ENCODE measurements at places on chromosomes 2 and 18.

DNA sequence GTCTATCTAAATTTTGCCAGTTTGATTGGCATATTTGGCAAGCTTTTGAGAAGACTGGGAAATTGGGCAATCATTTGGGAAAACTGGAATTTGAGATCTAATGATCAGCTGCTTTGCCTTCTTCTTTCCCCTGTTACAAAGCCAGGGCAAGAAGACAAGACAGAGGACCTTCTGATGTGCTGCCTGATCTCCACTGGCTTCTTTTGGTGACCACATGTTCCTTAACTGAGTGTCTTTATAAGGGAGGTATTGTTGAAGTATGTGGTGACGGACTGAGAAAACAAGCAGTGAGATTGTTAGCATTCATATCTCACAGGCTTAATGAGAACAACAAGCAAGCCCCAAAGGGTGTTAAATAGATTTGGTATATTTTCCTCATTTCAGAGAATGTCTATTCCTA, 175.8 kb downstream of the SLC8A1 start:
- no peak for DNase-seq

DNA sequence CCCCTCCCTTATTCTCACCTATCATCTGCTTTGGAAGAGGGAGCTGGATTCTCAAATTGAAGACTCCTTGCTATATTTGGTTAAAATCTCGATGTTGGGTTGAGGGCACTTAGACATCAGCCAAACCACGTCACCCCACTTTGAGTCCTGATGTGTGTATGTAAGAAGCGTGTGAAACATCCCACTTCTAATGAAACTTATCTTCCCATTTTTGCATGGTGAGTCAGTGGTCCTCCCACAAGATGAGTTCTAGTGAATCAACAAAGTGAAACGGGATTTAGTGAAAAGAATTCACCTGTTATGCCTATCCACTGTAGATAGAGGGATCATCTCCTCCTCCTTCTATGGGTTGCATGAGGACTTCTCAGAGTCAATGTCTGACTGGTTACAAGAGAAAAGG, 51.4 kb upstream of the SPRED2 start:
- no peak for DNase-seq

DNA sequence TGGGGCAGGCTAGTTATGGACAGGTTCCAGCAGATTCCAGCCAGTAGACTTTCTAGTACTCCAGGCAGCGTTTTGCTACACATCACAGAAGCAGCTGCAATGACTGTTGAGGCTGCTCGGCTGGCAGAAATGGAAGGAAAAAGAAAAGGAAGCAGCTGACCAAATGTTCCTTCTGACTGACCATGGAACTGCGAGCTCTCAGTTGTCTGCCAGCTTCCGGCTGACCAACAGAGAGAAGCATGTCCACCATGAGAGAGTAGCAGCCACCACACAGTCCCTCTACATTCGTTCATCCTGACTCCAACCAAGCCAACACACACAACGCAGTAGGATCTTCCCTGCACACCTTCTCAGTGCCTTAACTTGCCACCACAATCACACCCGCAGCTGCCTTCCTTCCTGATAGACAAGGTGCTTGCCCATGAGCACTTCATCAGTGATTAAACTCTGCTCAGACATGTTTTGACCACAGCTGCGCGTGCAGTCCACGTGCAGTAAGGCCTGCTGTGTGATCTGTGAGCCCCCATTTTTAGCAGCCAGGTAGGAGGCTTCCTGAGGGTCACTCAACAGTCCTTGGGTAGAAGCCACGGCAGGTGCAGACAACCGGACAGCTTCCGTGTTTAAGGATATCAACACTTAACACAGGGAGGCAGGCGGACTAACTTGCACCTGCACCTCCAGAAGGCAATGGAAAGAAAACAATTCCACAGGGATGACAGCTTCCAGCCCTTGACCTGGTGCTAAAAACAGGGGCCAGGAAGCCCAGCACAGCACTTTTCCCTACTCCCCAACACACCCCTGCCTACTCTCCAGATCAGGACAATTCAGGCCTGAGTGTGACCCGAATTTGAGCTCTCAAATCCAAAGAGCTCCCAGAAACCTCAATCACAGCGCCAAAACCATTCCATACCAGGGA, 996 bp downstream of the TGFBRAP1 start:
- peak; percentile 17 for DNase-seq

DNA sequence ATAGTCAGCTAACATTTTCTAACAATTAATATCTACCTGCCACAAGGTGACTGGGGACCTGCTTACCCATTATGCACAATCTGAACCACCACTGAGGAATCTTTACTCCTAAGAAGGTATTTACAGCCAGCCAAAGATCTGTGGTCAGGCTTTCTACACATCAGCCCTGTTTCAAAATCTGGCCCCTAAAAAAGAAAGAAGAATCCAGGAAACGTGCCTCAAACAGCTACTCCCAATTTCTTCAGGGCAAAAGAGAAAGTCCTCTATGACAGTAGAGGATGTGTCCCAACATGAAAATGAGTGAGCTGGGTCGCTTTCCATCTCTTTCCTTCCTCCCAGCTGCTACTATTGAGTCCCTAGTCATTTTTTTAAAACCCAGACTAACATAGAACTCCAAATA, 79.5 kb downstream of the EPB41L3 start:
- no peak for DNase-seq

DNA sequence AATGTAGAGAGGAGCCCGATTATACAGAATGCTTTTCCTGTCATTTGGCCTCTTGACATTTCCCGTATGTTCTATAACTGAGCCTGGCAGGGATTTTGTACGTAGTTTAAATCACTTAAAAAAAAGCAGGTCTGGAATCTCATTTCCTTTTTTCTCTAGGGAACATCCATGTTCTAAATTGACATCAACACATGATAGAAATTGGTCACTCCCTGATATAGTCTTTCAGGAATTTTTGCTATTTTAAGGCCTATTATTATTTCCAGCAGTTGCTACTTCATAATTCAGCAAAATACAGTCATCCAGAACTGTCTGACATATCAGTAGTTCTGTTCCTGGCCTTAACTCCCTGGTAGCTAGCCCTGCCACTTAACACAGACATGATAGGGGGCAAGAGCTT, 565.7 kb upstream of the ZEB2 start:
- no peak for DNase-seq

DNA sequence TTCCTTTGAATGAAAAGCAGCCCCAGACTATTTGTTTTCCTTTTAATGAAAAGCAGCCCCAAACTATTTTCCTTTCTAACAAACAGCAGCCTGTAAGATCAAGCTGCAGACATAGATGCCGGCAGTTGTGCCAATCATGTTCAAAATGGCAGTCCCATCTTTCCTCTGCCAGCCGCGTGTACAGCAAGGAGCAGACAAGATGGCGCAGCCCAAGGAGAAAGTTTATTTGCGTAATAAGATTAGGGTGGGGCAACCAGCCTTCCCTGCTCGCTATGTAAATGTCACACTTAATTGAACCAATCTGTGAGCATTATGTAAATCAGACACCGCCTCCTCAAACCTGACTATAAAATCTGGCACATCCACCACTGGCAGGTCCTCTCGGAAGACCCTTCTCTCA, 226.0 kb downstream of the TGIF1 start:
- no peak for DNase-seq

- no peak for DNase-seq
These were observed 361.2 kb downstream of the CTNNA2 start for GRCh38 chr2:79874015-79874414.

DNA sequence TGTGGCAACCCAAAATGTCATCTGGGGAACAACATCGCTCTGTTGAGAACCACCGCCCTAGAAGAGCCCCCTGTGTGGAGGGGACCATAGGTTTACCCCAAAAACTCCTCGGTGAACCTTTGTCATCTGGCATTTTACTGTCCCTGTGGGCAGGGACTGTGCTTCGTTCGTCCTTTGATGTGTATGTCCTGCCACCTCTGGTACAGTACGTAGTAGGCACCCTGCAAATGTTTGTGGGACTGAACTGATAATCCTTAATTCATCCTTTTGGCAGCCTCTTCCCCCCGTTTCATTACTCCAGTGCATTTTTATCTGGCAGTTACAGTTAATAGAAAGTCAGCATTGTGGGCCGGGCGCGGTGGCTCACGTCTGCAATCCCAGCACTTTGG, 728 bp downstream of the NAPG start:
- no peak for DNase-seq

GRCh38 chr18:9961041-9961440, 47.2 kb downstream of the VAPA start:
- peak; percentile 28 for DNase-seq

DNA sequence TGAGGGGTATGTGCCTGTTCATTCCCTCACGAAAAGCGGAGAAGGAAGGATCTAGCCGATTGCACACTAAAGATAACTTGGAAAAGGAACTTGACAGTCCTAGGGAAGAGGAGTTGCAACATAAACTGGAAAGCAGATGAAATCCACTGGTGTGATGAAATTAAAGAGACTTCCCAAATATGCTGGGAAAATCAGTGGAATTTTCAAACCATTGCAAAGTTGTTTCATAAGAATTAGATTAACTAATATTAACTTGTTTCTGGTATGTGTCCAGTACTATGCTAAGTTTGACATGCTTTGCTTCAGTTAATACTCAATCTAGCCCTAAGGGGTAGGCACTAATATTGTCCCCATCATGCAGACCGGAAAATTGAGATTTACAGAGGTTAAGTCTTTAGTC, 222.7 kb downstream of the IKZF2 start:
- no peak for DNase-seq

GRCh38 chr2:20448246-20448976, 1.5 kb downstream of the RHOB start:
- DNase-seq = no peak

DNA sequence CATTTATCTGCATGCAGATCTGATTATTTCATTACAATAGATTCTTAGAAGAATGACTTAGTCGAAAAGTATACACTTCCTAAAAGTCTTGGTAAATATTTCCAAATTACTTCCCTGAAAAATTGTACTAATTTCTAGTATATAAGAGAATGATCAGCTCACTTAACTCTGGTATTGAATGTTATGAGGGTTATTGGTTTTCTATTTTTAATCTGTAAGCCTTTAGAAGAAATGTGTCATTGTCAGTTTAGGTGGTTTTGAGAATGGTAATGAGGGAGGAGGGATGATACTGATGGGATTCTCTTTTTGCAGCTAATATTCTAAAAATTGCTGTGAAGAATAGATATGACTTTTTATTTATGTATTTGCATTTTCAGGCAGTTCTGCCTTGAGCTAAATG, 23.9 kb downstream of the MOB4 start:
- DNase-seq = no peak

DNA sequence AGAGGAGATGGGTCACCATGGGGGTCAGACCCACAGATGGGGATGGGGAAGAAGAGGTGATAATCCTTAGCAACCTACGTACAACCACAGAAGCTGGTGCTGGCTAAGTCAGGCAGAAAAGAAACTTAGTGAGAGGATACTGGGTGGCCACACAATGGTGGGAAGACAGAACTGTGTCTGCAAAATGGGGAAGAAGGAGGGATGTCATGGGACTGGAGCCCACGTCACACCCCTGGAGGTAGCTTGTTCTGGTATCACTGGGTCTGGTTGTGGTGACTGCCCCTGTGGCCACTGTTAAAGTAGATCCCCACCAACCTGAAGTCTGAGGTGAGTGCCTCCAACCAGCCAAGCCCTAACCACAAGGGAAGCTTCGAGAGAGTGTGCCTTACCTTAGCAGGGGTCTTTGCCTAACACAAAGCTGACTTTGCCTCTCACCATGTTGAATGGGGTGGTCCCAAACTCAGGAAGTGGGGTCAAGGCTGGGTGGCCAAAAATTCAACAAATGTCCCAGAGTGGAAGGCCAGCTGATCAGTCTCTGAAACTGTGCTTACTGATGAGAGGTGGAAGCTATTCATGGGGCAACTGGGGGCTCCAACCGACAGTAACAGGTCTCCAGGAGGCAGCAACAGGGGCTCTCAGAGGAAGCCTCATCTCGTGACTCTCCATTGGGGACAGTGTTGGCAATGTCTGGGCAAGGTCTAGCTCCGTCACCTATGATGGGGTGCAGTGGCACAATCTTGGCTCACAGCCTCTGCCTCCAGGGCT, 64.8 kb upstream of the SLC1A4 start:
- DNase-seq = no peak

- peak; percentile 55 for DNase-seq
These were observed 272.4 kb upstream of the NRXN1 start for GRCh38 chr2:51304311-51304710.

DNA sequence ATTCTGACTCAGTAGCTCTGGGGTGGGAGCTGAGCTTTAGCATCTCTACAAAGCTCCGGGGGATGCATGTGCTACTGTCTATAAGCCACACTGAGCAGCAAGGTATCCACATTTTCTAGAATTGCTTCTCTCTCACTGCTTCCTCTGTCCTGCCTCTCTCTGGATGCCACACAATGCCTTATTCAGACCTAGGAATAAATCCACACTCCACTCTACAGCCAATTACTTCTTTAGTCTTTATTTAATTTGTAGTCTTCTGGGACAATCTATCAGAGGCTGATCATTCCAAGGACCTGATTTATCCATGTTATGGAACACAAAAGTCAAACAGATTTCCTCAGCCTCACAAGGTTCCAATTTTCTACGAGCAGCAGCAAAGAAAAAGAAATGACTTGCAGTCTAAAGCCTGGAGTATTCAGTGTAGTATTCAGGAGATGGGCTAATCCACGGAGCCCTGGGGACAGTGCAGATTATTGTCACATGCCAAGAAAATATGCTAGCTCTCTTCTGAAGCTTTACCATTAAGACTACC, 4.4 kb downstream of the BCL2 start:
- no peak for DNase-seq

GRCh38 chr2:29042561-29043075, 31.7 kb downstream of the PCARE start:
- no peak for DNase-seq

- peak; percentile 36 for DNase-seq
These were observed 48.9 kb upstream of the ASXL2 start for GRCh38 chr2:25926984-25927756.

DNA sequence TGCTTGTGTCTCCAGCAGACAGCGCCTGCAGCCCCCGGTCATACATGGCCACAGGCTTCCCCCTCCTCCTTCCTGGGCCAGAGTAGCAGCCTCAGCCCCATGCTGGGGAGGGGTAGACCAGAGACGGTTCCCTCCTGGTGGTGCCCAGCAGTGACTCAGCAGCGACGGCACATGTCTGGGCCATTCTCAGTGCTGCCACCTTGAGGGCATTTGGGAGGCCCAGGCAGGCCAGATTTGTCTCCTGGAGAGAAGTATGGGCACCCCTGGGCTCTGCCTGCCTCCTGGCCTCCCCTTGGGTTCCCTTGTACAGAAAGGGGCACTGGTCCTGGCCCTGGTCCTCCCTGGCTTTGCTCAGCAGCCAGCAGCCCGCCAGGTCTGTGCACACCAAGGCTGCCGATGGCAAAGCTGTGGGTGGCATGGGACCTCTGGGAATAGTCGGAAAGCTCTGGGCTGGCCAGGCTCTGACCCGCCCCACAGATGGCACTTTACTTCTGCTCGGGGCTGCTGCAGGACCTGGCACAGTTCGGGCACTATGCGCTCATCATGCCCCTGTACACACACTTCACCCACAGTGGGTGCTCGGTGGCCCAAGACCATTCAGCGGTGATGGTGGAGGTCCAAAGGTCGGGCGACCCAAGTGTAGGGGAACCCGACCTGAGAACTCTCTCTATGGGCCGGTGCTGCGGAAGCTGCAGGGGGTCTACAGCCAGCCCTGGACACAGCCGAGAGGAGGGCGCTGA, 11.4 kb upstream of the ALPI start:
- DNase-seq = no peak

- DNase-seq = no peak
These were observed 502.4 kb downstream of the FBXO15 start for GRCh38 chr18:73645160-73645715.

- no peak for DNase-seq
These were observed 179.0 kb downstream of the ASXL3 start for GRCh38 chr18:33757037-33757436.

GRCh38 chr2:169778446-169778845, 20.2 kb upstream of the SSB start:
- DNase-seq = no peak

GRCh38 chr2:223057569-223057968, 5.6 kb downstream of the KCNE4 start:
- DNase-seq = no peak

Measured in putamen (tissue), 1 donor.